ENCODE measurements at places on chromosomes 5 and 9.

- no peak for DNase-seq
These were observed 135.7 kb downstream of the OLFM1 start for GRCh38 chr9:135222881-135223760.

DNA sequence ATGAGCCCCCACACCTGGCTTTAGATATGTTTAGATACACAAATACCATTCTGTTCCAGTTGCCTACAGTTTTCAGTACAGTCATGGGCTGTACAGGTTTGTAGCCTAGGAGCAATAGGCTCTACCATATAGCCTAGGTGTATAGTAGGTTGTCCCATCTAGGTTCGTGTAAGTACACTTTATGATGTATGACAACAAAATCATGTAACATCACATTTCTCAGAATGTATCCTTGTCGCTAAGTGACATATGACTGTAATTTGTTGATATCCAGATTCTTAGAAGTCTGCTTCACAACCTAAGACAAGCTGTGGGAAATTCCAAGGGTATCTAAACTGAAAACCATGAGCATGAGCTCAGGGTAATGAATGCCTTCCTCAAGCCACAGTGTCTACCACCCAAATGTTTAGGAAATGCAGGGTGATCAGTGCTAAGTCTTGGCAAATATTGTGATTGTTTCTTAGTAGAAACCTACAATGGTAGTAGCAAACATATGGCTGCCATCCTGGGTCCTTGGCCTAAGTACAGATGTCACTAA, 8.4 kb downstream of the ECM2 start:
- no peak for DNase-seq

GRCh38 chr5:13478831-13479465, 465.5 kb downstream of the DNAH5 start:
- no peak for DNase-seq

- DNase-seq, result no peak
These were observed 203.7 kb downstream of the ADAMTS12 start for GRCh38 chr5:33688066-33688465.

GRCh38 chr5:163503106-163504078, 2.0 kb upstream of the MAT2B start:
- DNase-seq, result peak; percentile 9

DNA sequence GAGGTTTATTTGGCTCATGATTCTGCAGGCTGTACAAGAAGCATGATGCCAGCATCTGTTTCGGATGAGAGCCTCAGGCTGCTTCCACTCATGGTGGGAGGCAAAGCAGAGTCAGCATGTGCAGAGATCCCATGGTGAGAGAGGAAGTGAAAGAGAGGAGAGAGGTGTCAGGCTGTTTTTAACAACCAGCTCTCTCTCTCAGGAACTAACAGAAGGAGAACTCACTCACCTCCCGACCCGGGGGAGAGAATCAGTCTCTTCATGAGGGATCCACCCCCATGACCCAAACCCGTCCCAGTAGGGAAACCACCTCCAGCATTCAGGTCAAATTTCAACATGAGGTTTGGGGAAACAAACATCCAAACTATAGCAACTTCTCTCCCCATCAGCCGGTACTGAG, 187.7 kb downstream of the ENC1 start:
- no peak for DNase-seq

All from naive thymus-derived CD8-positive, alpha-beta T cell (primary cell).